ENCODE measurements at places on chromosomes 3 and 15.

DNA sequence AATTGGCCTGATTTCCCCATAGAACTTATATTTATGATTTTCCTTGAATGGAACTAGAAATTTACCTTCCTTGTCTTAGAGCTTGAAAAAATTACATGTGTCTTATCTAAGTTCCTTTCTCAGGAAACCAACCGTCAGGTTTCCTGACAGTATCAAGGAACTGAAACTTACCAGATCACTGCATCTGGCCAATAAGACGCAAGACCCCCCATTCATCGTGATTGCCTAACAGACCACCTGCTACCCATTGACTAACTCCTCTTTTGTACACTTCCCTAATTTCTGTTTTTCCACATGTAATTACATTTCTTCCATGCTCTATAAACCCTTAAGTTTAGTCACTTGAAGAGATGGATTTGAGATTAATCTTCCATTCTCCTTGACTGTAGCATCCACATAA lies 517.2 kb upstream of the CBLB start:
- no peak for DNase-seq

DNA sequence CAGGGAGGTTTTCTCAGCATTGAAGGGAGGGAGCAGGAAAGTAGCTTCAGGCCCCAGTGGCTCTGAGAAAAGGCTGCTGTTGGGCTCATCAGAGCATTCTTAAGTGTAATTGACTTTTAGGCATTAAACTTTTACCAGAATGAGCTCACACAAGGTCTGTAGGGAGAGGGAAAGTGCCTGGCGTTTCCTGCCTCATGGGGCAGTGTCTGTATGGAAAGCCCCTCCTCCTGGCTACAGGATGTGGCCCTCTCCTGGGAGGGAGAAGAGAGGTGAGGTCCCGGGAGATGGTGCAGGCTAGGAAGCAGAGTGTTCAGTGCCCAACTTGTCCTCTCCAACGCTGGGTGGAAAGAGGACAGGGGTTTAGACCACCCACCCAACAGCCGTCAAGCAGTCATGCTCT lies 21.3 kb upstream of the SCN10A start:
- no peak for DNase-seq

DNA sequence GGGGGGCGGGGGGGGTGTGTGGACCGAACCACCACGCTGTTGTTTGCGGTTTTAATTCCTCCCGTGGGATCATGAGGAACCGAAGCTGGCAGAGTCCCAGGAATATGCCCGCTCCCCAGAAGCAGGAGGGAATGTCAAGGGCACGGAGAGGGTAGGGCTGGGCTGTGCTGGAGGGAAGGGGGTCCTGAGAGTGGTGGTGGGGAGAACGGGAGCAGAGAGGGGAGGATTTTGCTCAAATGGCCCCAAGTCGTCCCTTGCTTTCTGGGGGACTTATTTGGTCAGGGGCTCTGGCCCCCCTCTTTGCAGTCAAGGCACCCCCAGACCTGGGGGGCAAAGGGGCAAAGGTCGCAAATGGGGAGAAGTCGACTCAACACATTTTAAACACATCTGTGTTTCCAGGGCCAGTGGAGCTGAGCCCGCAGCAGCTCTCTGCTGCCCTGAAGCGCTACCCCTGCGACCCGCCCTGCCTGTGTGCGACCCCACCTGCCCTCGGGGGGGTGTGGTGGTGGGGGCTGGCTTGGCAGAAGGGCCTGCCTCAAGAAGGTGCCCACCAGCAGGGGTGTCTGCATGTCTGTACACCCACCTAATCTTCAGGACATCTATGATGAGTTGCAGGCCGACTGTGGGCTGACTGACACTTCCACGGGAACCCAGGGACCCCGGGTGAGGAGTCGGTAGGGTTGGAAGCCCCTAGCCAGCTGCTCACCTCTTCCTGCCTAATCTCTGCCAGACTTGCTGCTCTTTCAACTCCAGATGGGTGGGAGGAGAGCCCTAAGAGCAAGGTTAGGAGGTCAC lies 602 bp upstream of the ATP2B2 start:
- no peak for DNase-seq

DNA sequence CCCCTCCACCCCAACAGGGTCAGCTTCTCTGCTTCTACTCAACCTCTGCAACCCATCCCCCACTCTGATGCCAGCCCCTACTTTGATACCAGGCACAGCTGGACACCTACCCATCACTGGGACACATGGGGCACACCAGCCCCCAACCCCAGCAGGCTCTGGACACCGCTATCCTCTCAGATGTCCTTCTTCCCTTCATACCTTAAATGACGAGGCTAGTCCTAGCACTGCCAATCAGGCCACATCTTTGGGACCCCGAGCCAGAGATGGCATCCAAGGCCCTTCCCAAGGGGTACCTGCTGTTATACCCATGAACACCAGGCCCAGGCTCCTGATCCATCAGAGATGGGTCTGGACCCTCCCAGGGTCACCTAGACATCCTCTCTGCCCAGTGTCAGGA lies 10.6 kb downstream of the POC1A start:
- DNase-seq, result no peak

DNA sequence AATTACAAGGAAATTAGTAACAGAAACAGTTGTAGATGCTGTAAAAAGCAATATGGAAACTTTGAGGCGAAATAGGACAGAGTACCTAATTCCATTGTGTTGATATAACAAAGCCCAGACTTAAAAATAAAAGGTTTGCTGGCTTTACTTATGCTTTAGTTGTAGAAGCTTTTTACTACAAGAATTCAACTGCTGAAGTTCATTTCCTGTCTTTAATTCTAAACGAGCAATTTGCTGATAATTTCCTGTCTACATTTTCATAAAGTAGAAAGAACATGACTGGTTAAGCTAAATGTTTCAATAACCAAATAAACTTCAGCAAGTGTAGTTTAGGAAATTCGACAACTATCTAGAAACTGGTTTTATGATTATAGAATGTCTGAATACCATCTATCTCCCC lies 423.8 kb downstream of the MECOM start:
- no peak for DNase-seq

GRCh38 chr3:50550079-50550736 lies 17.3 kb downstream of the C3orf18 start:
- no peak for DNase-seq
